ENCODE measurements at places on chromosomes 12 and 14.
A peak's percentile ranks its signal among the peaks of the same experiment; 100 is the strongest.

DNA sequence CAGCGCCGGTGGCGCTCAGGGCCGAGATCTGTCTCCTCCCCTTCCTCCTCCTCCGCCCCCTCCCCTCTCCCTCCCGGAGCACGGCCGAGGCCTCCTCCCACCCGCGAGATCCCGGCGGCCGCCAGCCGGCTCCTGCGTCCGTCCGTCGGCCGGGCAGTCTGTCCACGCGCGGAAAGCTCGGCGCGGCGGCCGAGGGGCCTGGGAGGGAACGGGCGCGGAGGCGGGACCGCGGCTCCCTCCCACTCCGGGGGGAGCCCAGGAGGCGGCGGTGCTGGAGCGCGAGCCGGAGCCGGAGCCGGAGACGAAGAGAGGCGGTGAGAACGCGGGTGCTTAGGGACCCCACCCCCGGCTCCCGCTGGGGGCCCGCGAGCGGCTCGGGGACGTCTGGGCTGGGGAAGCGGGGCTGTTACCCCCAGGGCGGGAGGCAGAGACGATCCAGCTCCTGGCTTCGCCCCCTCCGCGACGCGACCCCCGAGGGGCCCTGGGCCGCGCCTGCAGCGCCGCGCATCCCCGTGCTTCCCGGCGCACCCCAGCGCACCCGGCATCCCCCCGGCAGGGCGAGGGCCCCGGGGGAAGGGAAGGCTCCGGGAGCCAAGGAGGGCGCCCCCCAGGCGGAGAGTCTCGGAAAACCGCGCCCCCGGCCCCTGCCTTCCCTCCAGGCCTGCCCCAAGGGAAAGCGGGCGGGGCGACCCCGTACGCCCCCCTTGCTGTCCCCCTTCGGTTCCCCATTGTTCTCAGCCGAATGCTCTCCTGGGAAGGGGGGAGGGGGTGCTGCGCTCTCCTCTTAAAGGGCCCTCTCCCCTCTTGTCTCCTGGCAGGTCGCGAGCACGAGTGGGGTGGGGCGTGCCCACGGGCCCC, at the start of gene DTX1:
TSS of gene DTX1 (plus strand) at position 100 of the 858 bp plus-strand sequence. CDS start 1,463 bp downstream, outside the sequence.
- peak; percentile 11 for DNase-seq

DNA sequence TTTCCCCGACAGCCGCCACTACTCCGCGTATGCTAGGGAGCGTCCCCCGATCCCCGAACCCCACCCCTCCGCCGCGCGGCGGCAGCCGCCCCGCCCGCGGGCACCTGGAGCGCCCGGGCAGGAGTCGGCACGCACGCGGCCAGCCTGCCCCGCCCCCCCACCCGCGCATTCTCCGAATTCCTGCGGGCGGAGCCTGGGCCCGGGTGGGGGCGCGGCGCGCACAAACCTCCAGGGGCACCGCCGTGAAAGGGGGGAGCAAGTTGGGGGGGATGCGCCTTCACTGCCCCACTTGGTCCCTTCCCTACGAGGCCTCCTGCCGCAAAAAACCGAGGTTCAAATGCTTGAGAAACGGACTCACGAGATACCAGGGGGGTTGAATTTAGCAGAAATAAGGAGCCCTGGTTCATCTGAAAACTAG, 1.7 kb downstream of the AJUBA start:
- no peak for DNase-seq

GRCh38 chr12:69996241-69996640, 171.2 kb downstream of the MYRFL start:
- no peak for DNase-seq

DNA sequence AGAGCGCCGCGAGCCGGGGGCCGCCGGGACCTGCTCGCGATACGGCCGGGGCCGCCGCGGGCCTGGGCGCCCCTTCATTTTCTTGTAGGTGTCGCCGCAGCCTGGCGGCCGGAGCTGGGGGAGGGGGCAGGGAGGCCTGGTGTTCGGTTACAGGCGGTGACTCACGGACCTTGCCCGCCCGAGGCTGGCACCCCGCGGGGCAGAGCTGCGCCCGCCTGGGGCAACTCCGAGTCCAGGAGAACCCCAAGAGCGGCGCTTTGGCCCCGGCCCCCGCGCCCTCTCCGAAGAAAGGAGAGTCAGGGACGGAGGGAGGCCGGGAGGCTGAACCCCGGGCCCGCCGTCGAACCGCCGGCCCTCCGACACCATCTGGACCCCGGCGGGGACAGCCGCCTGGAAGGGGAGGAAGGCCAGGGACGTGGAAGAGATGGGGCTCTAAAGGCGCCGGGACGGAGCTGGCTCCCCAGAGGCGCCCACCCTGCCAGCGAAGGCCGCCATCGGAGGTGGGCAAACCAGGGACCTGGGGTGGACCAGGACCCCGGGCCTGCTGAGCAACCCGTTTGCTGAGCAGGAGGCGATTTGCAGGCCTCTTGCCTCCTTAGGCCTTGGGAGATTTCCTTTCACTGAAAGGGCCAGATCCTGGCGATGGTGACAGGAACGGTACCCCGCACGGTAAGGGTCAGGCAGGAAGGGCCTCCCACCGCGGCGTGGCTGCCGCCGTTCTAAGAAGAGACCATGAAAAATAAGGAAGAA, 843 bp upstream of the NUAK1 start:
- no peak for DNase-seq

- no peak for DNase-seq
Measured at GRCh38 chr14:51201890-51202289, 38.2 kb upstream of the TMX1 start.

GRCh38 chr12:116320791-116321217, 43.3 kb upstream of the MED13L start:
- no peak for DNase-seq

DNA sequence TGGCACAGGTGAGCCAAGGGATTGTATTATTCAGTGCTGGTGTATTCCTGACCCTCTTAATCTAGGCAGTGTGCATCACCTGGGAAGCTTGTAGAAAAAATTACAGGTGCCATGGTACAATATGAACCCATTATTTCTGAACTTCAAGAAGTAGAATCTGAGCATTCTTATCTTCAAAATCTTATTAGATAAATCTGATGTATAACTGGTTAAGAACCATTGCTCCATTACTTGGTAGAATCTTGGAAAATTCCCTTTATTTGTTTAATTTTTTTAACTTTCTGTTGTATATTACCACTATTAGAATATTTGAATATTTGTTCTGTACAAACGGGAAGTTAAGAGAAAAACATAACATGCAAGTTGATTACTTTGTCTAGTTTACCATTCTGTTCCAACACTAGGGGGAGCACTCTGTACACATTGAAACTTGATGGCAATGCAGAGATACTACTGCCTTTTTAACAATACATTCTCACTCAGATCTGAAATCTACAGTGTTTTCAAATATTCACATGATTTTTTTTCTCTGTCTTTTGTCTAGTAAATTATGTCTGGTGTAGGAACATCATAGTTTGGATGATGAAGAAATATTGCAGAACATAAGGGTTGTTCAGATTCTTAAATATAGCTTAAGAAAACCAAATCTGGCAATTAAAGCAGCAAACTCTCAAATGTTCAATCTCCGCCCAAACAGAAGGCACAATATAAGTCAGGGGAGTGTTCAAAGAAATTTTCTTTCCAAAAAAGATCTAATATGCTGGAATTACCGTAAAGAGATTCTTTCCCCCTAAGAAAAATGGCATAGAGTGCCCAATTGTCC, 196.6 kb downstream of the PCNX1 start:
- DNase-seq, result no peak

- DNase-seq, result no peak
Measured at GRCh38 chr14:73723797-73724661, 9.8 kb upstream of the PNMA1 start.

DNA sequence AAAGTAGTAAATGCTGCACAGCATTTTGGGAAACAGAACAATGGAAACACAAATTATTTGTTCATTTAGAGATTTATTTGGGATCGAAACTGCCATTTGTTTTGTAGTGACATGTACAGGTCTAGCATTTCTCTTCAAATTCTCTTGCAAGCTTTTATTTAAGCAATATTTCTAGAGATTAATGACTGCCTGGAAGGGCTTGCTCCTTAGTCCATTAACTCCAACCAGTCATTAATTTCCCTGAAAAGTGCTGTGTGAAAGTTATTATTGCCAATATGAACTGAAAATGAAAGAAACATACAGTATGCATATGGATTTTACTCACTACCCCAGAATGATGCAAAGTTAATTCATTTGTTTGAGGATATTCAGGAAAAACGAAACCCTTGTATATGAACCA, 1349.6 kb upstream of the FLRT2 start:
- no peak for DNase-seq

DNA sequence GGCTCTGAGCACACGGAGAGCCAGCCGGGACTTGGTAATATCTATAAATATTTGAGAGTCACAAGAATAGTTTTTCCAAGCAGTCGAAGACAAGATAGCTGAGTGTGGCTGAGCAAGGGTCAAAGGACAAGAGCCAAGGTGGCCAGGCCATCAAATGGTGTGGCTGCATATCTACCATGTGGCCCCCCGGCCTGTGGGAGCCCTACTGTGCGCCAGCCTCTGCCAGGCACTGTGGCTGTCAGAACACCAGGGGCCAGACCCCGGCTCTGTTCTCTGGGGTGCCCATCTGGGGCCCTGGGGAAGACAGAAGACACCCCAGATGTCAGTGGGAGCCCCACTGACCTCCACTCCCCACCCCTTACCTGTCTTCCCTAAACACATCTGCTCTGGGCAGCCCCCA, 22.7 kb downstream of the BEGAIN start:
- no peak for DNase-seq

GRCh38 chr14:94173471-94173884, 644 bp upstream of the PPP4R4 start:
- no peak for DNase-seq
